Stimulated activated CD8-positive, alpha-beta memory T cell treated with anti-CD3 and anti-CD28 coated beads, Interleukin-7, amount 100 ng/mL, for 1 hour (primary cell): ENCODE measurements at places on chromosomes 6 and 20.

DNA sequence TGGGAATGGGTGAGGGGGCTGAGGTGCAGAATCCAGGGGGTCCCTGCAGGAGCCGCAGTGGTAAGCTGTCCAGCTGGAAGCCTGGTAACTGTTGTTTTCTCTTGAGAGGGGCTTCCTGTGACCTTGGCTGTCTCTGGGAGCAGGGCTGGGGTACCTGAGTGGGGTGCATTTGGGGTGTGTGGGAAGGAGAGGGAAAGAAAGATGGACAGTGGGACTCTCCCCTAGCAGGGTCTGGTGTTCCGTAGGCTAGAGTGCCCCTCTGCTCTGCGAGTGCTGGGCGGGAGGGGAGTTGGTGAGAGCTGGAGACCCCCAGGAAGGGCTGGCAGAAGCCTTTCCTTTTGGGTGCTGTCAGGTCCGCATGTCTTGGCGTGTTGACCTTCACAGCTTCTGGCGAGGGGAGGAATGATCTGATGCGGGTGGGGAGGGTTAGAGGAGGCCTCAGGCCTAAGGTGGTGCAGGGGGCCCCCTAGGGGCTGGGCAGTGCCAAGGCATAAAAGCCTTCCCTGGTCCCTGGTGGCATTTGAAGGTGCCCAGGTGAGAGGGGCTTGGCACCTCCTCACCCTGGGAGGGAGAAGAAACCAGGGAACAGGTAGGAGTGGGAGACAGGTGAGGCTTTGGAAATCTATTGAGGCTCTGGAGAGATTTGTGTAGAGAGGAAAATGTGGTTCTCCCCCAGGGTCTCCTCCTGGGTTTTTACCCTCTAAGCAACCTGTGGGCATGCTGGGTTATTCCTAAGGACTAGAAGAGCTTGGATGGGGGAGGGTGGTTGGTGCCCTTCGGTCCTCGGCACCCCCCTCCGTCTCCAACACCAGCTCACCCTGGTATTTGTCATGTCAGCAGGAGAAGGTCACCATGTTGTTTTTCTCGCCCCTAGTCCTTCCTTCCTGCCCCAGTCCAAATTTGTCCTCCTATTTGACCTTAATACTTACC, 3.3 kb downstream of the VEGFA start:
- no peak for DNase-seq

DNA sequence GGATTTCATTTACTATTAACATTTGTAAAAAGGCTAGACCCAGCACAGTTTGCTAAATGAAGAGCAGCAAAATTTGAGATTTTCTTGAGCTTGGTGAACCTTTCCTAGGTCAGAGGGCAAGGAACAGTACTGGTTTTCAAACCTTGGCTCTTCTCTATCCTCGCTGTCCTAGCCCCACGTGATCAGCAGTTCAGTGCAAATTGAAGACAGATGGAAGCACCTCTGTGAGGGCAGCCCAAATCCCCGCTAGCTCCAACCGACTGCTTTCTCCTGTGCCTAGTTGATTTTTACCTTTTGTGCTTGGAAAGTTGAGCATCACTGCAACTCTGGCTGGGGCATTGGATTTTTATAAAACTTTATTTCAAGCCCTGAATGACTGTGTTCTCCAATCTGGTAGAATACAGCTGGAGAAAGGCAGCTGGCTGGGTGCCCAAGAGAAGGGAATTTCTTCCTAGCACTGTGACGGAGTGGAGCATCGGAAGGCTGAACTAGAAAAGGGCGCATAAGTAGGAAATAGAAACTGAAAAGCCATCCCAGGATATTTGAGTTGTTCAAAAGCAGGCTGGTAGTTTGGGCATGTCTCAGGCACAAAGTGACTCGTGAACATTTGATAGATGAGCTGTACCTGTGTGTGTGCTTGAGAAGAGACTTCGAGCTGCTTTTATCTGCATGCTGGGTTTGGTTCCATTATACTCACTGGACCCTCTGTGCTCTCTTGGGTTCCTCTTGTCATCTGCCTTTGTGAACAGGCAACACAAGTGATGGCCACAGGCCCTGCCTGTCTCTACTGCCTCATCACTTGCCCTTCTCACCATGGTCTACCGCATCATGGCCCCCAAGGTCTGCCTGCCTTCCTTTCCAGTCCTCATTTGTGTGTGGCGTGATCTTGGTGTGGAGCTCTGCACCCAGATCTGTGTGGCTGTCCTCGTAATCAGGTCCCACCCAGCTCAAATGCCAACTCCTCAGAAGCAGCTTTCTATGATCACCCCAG, 2.3 kb downstream of the RNF114 start:
- DNase-seq: no peak

- no peak for DNase-seq
Measured at GRCh38 chr6:111942561-111942960, 69.3 kb upstream of the FYN start.

- no peak for DNase-seq
Measured at GRCh38 chr6:52545406-52546119, 31.3 kb downstream of the TRAM2 start.

GRCh38 chr6:444653-445275, 53.2 kb downstream of the IRF4 start:
- DNase-seq: no peak

- no peak for DNase-seq
Measured at GRCh38 chr6:154229786-154230185, 126.8 kb downstream of the IPCEF1 start.

- no peak for DNase-seq
Measured at GRCh38 chr6:43929511-43929910, 159.5 kb downstream of the VEGFA start.

GRCh38 chr20:23687986-23688385, 852 bp downstream of the CST4 start:
- DNase-seq: no peak
